ENCODE measurements at places on chromosomes 11 and 22.

GRCh38 chr11:61174273-61174672 lies 13.0 kb upstream of the VPS37C start:
- no peak for DNase-seq

DNA sequence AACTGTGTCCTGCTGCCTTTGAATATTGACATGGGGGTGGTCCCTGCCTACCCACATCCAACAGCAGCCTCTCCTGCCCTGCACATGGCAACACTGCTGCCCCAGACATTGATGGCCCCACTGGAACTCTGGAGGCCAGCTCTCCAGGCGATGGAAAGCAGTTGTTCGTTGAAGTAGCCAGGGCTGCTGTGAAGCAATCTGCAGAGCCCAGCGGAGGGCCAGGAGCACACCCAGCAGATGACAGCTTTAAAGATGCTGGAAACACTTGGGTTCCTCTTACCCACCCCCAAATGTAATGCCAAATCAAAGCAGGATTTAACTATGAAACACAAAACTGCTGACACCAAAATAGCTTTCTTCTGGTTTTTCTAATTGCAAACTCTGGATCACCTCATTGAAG lies 165.6 kb upstream of the NAV2 start:
- no peak for DNase-seq

- no peak for DNase-seq
Observed at GRCh38 chr22:21984793-21985192, 2.2 kb upstream of the TOP3B start.

GRCh38 chr22:35230417-35230816 lies 26.9 kb upstream of the HMGXB4 start:
- no peak for DNase-seq

- DNase-seq: no peak
Observed at GRCh38 chr22:16866167-16866566, 41.0 kb upstream of the XKR3 start.

DNA sequence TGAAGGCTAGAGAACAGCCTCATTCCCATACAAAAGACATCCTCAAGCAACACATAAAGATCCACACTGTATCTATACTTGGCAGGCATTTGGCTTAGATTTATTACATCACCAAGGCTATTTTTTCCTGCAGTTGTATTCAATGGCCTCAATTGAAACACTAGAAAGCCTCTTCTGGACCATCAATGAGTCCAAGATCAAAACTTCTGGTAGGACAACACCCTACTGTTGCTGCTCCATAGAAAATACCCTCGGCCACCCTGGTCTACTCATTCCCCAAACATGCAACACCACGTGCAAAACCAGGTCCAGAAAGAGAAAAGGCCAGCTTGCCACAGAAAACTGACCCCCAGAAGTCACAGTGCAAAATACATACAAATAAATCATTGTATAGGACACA lies 56.9 kb upstream of the CADM1 start:
- DNase-seq: no peak

DNA sequence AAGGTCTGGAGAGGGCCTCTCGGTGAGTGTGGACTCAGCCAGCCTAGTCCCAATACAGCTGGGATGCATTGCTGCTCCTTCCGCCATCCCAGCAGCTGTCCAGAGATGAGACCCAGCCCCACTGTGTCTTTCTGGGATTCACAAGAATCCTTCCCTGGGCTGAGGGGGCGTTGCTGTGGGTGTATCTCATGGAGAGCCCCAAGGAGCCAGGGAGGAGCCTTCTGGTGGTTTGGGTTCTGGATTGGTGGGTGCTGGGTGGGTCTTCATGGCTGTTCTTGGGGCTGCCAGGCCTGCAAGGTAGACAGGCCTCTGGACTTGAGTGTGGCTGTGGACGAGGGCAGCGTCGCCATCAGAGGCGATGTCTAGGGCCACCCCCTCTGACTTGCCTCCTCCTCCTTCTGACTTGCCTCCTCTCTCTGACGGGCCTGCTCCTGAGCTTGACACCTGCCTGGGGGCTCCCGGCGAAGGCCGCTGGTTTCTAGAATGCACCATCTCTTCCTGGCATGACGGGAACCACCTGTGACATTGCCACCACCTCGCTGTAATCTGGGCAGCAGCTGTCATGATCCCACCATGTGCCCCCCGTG lies 17.2 kb downstream of the KCNQ1 start:
- no peak for DNase-seq

- no peak for DNase-seq
Observed at GRCh38 chr11:6387811-6388599, 2.3 kb upstream of the SMPD1 start.

DNA sequence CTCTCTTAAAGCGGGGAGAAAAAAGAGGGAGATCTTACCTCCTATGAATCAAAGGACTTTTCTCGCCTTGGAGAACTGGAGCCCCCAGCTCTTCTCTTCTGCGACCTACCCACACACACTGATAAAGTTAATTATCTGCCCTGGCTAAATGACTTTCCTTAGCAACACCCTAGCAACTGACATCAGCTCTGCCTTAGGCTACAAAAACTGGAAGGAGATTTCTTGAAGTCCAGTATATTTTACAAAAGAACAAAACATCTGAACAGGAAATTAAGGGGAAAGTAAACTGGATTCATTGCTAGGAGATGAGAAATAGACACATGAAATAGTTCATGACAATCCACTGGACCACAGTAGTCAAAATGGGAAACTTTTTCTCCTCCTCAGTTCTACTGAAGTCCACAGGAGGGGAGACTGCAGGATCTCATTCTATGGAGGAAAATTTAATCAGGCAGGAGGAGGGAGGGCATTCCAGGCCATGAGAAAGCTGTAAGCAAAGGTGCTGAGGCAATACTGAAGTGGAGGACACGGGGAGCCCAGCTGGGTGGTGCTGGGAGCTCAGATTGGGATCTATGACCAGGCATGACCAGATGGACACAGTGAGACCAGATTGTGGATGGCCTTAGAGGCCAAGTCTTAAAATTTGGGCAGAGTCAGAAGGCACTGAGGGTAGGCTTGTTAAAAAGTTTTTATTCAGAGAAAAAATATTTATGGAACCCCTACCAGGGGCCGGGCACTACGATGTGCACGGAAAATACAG lies 3.7 kb upstream of the SPON1 start:
- DNase-seq: no peak

All from NCI-H1694 (cell line).